ENCODE measurements at places on chromosomes 4 and X.

DNA sequence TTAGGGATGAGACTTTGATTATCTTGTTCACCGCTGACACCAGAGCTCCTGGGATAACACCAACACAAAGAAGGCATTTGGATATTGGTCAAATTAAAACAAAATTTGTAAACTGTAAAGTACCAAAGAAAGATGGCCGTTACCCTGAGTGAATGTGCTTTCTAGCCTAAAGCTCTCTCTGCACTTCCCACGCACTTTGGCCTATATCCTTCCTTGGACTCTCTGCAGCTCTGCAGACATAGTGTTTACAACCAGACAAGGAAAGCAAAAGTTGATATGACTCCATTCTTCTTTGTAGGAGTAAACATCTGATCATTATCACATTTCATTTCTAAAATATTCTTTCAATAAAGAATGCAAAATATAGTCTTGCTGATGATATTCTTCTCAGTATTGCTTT, 44.8 kb upstream of the PITX2 start:
- no peak for DNase-seq

GRCh38 chrX:2388669-2389068, 112.1 kb downstream of the DHRSX start:
- DNase-seq: no peak

GRCh38 chr4:186932196-186932595, 208.5 kb upstream of the FAT1 start:
- DNase-seq: no peak

GRCh38 chr4:99845179-99845578, 28.6 kb downstream of the DAPP1 start:
- DNase-seq: no peak

DNA sequence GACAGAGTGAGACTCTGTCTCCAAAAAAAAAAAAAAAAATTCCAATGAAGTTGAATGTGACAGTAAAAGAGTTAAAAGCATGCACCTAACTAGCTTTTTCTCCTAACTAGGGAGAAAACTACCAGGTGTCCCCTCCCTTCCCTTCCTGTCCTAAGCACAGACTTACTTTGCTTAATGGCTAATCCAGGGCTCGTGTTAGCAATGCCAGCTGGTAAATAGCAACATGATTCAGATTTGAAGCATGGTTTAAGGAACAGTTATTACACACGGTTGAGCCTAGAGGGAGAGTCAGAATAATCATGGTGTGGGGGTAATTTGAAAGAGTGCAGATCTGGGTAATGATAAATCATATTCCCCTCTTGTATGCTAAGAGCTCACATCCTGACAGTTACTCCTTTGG, 338.3 kb downstream of the STIM2 start:
- DNase-seq: no peak

DNA sequence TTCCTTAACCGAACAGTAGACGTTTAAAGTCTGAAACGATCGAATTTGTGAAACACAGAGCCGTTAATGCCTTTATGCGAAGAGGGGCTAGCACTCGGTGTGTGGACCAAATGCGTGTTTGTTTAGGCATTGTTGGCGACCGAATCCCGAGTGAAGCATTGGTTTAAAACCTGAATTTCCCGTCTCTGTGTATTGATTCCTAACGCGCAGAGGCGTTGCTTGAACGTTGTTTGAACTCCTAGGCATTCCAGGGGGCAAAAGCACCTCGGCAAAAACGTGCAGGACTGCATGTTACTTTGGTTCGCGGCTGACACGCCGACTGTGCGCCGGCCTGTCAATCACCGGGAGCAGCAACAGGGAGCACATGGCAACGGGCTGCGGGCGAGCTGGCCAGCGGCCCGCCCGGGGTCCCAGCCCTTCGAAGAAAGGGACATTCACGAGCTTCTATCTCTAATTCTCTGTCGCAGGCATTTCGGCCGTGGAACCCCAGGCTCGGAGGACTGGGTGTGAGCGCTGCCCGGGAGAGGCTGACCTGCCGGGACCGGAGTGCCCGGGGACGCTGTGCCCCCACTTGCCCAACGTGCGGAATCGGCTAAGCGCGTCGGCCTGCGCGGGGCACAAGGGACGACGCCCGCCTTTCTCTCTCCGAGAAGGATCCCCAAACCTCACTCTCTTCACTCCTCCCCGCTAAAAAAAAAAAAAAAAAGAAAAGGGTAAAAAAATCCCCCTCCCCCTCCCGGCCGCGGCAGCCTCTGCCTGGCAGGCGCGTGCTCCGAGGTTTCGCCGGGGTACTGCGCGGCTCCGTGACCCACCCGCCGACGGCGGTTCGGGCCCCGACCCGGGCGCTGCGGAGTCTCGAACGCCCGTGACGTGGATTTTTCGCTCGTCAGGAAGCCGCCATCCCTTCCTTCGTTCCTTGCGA, 810 bp downstream of the SPRY1 start:
- DNase-seq: peak; percentile 49

DNA sequence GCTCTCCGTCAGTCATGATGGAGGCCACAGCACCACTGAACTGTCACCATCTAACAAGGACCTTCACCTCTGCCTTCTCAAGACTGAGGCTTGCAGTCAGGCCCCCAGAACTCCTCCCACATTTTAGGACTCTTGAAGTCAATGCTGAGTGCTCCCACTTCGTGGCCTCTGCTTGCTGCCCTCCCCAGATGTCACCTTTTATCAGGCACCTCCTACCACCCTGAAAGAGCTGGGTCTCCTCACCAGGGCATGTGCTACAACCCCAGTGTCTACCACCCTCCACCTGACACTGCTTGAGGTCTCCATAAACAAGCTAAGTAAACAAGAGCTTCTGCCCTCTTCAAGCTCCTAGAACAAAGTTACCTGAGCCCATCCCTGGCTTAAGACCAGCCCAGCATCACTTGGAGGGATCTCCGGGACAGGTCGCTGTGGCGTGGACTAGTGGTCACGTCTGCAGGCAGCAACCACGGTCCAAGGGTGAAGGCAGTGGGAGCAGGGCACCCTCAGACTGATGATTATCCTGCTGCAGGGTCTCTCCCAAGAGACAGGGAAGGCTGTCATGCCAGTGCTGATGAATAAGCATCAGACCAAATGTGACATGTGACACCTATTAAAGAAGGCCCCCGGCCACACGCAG, 7.7 kb upstream of the FAM53A start:
- DNase-seq: no peak

DNA sequence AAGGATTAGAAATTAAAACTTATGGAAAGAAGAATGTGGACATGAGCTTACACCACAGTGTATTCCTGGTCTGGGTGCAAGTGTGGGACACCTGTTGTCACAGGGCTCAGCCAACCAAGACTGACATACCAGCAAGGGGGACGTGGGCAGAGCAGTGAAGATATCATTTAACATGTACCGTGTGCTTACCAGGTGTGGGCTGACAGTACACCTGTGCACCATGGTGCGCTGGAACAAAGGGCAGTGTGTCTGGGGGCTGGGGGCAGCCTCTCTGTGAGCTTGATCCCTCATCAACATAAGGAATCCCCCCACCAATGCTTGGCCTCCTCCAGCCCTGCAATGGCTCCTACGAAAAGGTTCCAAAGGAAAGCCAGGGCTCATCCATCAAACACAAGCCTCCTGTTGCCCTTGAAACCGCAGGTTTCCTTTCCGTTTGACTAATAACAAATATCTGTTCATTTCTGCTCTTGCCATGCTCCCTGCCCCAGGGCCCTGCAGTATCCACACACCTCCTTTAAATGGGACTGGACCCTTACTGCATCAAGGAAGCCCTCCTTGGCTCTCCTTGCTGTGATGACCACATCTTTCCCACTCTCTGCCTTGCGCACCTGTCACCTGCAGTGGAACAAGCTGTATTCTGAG, 16.7 kb downstream of the EVC2 start:
- DNase-seq: no peak

- DNase-seq: peak; percentile 24
These were observed 1095.7 kb upstream of the TENM3 start for GRCh38 chr4:181147416-181147951.

- no peak for DNase-seq
These were observed 221.8 kb downstream of the DACH2 start for GRCh38 chrX:86369847-86370630.

DNA sequence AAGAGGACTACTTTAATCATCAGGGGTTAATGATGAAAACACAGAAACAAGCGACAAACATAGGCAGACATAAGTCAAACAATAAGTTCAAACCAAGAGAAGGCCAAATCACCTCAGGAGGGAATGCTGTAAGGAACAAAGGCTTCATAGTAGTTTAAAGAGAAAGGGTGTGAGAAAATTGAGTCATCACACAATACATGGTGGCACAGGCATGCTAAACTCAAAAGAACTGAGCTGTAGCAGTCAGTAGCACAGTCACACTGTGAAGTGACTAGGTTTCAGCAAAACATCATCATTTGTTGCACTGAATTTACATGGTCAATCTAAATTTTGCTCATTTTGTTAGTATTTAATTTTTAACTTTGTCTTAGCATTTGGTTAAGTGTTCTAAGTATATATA, 24.2 kb downstream of the SMC1A start:
- no peak for DNase-seq
